ENCODE measurements at places on chromosomes 13 and 19.

DNA sequence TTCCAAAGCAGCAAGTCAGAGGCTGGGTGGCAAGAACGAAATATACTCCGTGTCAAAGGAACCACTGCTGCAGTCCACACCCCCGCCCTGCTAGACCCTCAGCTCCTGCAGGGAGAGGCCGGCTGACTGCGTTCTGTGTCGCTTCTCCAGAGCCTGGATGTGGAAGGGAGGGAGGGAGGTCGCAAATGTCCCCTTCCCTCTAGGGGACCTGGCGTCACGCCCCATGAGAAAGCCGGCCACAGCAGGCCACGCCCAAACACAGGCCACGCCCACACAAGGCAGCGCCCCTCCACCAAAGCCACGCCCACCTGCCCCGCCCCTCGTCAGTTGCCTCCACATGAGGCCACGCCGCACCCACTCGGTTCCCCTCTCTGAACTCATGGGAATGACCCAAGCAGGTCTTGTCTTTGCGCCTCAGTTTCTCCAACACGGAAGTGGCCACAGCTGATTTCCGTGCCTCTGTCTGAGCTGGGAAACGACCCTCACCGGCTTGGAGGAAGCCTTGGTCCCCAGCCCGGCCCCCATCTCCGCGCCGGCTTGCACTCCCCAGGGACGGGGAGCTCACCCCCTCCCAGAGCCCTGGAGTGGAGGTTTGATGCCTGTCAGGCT is 38.4 kb upstream of the TCF3 start:
- no peak for DNase-seq

- DNase-seq: no peak
Measured at GRCh38 chr13:45479661-45480060, 14.9 kb downstream of the COG3 start.

DNA sequence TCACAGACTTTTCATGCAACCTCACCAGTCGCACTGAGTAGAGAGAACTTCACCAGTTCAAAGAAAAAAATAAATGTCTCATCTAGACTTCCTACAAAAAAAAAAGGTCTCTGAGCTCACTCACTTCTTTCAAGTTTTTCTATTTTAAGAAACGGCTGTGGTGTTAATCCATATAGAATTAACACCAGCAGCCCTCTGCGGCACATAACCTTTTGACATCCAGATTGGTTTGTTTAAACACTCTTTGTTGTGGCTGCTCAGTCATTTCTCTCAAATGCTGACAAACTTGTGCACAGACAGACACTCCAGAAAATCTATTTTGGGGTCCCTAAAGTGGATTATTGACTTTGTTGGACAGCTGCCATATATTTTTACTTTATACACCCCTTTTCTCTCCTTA is 874.9 kb downstream of the EFNB2 start:
- no peak for DNase-seq

DNA sequence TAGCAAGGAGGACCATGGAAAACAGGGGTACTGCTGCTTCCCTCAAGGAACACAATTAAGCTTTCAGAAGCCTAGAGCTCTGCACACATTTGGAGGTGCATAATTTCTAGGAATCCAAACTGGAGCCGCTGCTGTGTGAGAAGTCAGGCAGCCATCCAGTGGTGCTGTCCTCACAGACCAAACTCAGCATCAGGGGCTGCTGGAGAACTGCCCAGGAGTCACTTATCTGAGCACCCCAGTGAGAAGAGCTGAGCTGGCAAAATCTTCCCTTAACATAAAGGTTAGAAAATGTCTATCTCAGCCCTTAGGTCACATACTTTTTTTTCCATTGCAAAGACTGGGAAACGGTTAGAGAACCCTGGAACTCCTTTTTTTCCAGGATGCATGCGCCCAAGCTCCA is 72.8 kb downstream of the ATP7B start:
- no peak for DNase-seq

All from NCI-H1417 treated with DMSO at 0.1 percent for 48 hours (cell line).